Occipital lobe (tissue), 3 donors: ENCODE measurements at places on chromosomes 7 and 10. TPM values are rescaled to one million over a fixed set of nuclear protein-coding genes. Genes with fewer than 3 reads are reported as not detected.

DNA sequence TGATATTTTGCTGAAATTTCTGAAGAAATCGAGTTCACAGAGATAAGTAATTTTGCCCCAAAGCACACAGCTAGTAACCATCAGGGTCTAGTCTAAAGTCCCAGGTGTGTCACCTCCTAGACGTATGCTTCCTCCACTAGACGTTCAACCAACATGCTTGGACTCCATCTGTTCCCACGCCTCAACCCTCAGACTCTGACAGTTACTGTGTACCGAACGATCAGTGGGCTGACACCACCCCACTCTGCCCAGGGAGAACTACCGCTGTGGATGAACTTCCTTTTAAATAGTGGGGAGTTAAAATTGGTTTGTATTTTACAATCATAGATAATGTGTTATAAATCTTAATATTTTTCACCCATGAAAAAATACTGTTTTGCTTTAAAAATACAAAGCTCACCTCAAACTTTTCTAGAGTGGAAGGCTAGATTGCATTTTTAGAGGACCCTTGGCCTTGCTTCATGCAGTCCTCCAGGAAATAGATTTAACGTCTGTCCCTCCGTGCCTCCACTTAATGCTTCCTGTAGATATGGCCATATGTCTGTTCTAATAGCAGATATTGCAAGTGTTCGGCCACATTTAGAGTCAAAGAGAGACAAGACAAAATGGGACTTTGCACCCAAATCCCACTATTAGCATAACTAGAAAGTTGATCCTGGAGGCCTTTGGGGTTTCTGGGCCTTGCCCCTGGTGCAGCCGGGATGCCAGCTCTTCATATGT lies 91.4 kb upstream of the ZPBP start:
- DNase-seq, result no peak

GRCh38 chr7:44750921-44751571 lies 2.4 kb downstream of the ZMIZ2 start:
- no peak for DNase-seq

GRCh38 chr7:41466760-41467384 lies 236.0 kb downstream of the INHBA start:
- DNase-seq, result no peak

GRCh38 chr10:69503896-69504265 lies 52.6 kb downstream of the TSPAN15 start:
- no peak for DNase-seq

The COL26A1 gene
- total RNA-seq, result 3.4 TPM
